GM10248 (cell line): ENCODE measurements at places on chromosomes 1 and 21.

- no peak for DNase-seq
These were observed 6.6 kb upstream of the SLC35A3 start for GRCh38 chr1:99963041-99963795.

GRCh38 chr1:199688133-199688676, 339.3 kb upstream of the NR5A2 start:
- no peak for DNase-seq

GRCh38 chr1:154497026-154497806, 4.8 kb upstream of the TDRD10 start:
- DNase-seq = peak; percentile 52

- no peak for DNase-seq
These were observed at the start of gene PYHIN1 for GRCh38 chr1:158931055-158931737. Gene PYHIN1, plus strand, starts transcription at chr1:158931552. Its CDS starts 5,359 bp downstream, at chr1:158936911.

DNA sequence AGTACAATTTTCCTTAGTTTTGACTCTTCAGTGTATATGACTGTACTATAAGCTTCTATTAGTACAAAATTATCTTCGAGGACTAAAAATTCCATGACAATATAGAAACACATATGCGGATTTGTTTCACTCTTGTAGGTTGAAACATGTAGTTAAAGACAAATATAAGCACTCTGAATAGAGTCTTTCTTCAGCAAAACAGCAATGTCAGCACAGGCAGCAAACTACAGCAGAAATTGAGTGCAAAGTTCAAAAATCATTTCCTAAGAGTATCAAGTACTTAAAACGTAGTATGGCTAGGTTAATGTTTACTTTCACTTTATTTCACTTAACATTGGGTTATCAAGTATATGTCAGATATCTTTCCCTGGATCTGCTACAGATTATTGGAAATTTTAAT, 106.7 kb downstream of the FAF1 start:
- no peak for DNase-seq

- DNase-seq = no peak
These were observed 47.2 kb downstream of the GALNT2 start for GRCh38 chr1:230114237-230114651.

GRCh38 chr1:6185635-6186382, 5.7 kb upstream of the CHD5 start:
- no peak for DNase-seq

DNA sequence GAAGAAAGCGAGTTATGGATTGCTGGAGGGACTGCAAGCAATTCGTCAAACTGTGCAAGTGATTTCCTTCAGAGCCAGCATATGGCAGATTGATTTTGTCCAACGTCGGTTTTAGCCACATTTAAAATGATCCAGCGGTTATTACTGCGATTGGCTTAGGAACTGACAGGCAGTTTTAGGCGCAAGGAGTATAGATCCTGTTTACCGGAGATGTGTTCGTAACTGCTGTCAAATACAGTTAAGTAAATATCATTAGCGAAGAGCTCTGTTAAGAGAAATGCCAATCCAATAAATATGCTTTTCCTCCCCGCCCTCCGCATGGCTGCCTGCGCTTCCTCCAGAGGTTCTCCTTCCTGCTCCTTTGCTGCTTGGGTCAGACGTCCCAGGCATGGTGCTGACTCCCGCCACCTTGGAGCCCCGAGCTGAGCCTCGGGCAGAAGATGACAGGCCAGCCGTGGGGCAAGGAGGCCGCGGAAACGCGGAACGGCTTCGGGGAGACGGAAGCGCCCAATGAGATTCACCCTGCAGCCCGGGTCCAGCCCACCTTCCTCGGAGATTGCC, 9.4 kb upstream of the BARHL2 start:
- DNase-seq = no peak

DNA sequence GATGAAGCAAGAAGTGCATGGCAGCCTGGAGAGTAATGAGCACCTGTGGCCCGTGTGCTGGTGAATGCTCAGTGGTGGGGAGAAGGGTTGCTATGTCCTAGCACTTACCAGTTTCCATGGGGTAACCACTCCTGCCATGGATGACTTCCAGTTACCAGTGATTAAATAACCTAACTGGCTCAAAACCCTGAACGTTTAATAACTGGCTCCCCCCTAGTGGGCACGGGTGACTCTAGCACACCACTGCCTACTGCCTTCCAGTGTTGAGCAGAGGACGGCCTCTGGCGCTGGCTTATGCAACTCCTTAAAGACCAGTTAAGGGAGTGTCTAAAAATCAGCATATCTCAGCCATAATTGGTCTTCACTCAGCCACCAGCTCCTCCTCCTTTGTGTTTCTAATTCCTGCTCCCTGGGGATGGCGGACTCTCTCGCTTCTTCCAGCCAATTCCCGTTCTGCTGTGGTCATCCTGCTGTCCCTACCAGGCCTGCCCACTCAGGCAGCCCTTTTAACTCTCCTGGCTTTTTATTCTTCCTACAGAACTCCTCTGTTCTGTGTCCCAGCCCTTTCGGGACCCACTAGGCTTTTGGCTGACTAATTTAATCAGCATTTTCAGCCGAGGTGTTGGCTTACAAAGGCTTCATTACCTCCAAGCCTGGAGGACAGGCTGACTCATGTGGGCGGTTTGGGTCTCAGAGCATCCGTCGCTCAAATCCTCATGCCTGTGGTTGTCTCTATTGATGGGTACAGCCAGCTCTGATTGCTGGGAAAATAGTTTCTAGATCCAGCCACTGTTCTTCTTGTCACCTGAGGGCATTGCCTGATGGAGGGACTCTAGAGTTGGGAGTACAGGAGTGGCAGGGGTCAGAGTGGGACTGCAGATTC, 332.4 kb downstream of the CAMTA1 start:
- no peak for DNase-seq

GRCh38 chr1:100349246-100349645, 3.1 kb upstream of the CDC14A start:
- DNase-seq = no peak

GRCh38 chr21:35156293-35157278, 107.5 kb upstream of the RUNX1 start:
- DNase-seq = no peak

GRCh38 chr1:40853113-40853884, 8.9 kb downstream of the CITED4 start:
- DNase-seq = no peak

DNA sequence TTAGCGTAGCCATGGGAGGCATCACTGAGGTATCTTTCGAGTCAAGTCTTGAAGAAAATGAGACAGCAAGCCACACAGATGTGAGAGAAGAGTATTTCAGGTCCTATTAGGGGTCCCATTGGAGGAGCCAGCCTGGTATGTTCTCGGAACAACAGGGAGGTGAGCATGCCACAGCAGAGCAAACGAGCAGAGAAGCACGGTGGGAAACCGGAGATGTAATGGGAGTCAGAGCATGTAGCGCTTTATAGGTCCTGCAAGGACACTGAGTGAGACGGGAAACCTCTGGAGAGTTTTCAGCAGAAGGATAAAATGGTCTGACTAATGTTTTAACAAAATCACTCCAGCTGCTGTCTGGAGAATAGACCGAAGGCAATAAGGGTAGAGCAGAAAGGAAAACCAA, 15.9 kb downstream of the H3-3A start:
- no peak for DNase-seq

- DNase-seq = no peak
These were observed 1.6 kb downstream of the CYB5R1 start for GRCh38 chr1:202965422-202965821.

DNA sequence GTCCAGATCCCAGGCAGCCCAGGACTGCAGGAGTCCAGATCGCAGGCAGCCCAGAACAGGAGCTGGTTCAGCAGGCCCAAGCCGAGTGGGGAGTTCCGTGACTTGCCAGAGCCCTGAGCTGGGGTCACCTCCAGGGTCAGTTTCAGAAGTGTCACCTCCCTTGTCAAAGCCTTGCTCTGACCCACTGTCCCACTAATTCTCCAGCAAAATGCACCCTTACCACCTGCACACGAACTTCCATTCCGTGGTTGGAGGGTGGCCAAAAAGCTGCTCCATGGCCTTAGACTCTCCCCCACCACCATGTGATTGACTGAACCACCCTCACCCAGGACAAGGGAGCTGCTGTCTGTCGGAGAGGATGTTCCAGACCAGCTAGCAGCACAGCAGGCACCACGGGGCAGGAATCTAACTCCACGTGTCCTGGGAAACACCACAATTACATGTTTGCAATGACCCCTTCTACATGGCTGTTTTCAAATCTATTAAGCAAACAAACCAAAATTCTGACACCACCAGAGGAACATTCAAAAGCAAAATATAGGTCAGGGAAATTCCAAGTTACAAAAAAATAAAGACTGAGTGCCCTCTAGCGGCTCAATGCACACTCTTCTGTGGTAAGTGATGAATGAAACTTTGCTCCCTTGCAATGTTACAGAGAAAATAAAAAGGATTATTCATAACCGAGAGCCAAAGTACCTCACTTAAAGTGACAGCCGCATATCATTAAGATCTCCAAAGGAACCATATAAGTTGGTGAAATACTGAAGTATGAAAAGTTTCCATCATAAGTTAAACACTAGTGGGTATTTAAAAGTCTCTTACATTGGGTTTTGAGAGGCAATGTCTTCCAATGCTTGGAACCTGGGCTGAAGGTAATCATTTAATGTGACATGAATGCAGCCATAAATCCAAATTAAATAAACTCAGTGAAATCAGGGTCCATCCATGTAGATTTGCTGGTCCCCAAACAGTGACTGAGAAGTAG, 76.3 kb downstream of the NPHP4 start:
- DNase-seq = peak; percentile 74

DNA sequence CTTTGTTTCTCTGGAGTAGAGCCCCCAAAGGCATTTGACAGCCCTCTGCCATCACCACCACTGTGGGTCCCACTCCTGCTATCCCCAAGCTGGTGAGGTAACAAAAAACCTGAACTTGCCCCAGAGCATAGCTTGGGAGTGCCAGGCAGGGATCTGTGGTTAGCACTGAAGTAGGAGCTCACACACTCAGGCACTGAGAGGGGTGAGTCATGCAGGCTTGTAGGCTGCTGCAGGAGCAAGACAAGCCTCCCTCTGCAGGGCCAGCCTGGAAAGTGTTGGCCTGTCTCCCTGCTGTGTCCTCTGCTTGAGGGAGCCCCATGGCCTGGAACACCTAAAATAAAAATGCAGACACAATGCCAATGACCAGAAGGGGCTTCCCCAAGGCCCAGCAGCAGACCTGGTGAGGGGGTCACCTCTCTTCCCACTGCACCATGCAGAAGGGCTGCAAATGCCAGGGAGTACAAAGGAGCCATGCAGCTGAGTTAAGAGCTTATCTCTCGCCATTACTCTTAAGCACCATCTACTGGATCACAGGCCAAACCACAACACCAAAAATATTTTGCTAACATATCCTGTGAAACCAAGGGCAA, 108.9 kb upstream of the POGK start:
- no peak for DNase-seq

DNA sequence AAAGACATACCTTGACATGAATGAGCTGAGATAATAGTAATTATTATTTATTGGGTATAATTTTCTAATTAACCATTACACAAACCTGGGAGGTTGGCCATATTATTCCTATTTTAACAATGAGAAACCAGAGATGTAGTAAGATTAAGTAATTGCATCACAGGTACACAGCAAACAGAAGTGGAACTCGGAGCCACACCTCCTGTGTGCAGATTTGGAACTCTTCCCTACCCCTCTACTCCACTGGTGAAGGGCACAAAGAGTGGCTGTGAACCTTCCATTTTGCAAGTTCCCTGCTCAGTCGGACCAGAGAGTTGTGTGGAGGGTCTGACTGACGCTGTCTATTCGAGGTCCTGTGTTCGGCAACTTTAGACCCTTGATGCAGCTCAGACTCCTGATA, 45.0 kb downstream of the NGF start:
- DNase-seq = no peak

DNA sequence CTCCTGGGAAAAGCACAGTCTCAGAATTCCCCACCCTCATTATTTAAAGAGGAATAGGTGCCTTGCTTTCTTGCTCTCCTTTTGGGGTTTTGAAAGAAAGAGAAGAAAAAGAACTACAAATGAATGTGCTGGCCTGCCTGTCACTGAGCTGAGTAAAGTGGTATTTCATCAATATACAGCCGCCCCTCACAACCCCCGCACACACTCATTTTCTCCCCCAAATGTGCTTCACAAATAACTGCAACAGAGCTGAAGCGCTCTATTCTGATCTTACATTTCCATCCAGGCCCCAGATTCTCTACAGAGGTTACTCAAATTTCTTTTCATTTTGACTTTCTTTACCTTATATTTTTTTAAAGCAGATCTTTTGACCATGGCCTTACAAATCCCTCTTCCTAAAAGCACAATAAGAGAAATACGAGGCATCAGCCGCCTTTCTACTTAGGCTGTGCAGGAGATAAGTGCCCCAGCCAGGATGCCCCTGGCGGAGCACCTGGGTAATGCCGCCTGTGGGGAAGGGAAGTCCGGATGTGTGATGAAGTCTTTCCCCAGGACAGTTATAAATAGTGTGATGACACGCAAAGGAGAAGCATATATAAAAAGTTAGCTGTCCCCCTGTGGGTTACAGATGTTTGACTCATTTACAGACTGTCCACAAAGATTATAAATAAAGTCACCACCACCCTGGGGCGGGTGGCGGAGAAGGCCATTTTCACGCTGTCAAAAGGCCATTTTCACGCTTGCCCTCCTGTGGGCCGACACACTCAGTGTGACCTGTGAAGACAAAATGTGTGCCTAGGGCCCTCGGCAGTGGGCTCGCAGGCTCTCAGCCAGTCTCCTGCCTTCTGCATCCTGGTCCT, 6.5 kb downstream of the KCNN3 start:
- DNase-seq = peak; percentile 73

DNA sequence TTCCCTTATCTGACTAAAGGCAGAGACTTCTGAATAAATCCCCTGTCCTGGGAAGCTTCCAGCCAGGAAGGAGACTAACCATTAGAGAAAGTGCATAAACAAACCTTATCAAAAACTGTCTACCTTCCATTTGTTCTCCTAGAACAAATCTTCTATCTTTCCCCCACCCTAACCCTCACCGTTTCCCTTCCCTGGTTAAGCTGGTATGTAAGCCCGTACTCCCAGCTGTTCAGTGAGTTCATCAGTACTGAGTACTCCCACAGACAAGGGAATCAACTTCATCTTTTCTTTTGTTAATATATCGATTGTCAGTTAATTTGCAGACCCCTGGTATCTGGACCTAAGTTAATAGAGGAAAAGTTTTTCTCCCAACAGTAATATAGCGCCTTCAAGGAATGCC, 20.1 kb upstream of the COG2 start:
- no peak for DNase-seq

- no peak for DNase-seq
These were observed 193.8 kb downstream of the HS2ST1 start for GRCh38 chr1:87108228-87108627.

- DNase-seq = no peak
These were observed 281.9 kb upstream of the ZRANB2 start for GRCh38 chr1:71362691-71363090.

DNA sequence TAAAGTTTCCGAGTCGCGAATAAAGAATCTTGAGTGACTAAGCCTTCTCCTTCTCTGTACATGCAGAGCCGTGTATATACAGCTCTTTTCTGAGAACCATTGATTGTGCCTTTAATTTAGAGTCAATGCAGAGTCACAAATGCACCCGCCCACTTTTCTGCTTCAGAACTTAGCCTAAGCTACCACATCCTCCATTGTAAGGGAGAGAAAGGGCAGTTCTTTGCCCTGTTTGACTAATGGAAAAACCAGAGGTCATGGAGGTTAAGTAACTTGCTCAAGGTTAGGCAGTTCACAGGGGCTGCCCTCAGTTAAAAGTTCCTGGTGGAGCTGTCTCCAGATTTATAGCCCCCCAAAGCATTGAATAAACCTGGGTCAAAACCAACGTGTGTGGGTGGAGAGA, 139.6 kb downstream of the TOMM20 start:
- no peak for DNase-seq

- no peak for DNase-seq
These were observed 91.7 kb downstream of the ATG4C start for GRCh38 chr1:62875676-62876075.
